Hematopoietic multipotent progenitor cell treated with erythropoietin and hydrocortisone succinate and interleukin-3 and kit ligand, for 4 days (in vitro differentiated cells): ENCODE measurements at places on chromosomes 4 and X.

- peak; percentile 1 for DNase-seq
These were observed 457.4 kb upstream of the TEX13C start for GRCh38 chrX:124862301-124862700.

DNA sequence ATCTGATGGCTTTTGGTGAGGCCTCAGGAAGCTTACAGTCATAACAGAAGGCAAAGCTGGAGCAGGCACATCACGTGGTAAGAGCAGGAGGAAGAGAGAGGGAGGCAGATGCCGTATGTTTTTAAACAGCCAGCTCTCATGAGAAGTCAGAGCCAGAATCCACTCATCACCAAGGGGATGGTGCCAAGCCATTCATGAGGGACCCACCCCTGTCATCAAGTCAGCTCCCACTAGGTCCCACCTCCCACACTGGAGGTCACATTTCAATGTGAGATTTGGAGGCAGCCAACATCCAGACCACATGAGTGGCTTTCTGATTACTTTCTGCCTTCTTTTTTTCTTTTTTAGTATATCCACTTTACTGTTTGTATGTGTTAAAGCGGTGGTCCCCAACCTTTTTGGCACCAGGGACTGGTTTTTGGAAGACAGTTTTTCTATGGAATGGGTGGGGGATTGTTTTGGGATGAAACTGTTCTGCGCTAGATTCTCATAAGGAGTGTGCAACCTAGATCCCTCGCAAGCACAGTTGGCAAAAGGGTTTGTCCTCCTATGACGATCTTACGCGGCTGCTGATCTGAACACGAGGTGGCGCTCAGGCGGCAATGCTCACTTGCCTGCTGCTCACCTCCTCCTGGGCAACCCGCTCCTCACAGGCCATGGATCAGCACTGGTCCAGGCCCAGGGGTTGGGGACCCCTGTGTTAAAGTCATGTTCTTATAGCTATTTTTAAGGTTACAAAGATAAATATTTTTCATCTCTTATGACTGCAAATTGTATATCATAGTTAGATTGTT is 61.7 kb downstream of the SLIT2 start:
- peak; percentile 47 for DNase-seq

GRCh38 chrX:94850811-94851210 is 1176.8 kb downstream of the FAM133A start:
- DNase-seq = no peak

GRCh38 chr4:5770051-5770450 is 59.0 kb downstream of the EVC start:
- DNase-seq = no peak
